ENCODE measurements at places on chromosomes 1 and 21.

DNA sequence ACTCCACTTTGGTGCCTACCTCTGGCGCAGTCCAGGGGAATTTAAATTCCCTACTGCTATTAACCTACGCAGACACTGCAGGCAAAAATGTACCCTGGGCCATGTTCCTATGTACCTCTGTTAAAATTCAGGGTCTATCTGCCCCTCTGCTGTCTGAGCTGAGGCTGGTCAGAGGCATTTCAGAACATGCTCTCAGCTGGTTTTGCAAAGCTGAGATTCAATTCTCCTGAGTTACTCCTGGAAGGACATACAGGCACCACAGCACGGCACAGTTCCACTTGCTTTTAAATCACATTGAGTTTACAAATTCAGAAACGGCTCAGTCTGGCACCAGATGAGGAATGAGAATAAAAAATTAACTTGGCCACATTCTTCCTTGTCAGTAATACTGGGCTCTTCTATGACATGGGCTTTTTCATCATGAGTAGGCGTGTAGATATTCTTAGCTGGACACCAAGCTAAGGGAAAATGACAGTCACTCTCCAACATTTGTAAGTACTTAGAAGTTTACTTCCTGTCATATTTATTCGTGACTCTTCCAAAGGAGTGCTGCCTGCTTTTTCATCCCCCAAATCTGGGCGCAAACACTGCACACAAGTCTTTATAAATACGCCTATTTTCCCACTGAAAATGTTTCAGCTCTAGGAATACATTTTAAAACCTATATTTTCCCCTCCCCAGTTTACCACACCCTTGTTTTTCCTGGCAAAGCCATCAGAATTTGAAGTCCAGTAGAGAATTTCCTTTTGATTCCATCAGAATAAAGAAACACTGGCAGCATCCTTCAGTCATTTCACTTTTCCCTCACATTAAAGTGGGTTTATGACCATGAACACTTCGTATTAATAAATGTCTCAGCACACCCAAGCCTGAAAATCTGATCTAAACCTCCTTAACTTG lies 1.9 kb downstream of the C1orf198 start:
- DNase-seq, result no peak

DNA sequence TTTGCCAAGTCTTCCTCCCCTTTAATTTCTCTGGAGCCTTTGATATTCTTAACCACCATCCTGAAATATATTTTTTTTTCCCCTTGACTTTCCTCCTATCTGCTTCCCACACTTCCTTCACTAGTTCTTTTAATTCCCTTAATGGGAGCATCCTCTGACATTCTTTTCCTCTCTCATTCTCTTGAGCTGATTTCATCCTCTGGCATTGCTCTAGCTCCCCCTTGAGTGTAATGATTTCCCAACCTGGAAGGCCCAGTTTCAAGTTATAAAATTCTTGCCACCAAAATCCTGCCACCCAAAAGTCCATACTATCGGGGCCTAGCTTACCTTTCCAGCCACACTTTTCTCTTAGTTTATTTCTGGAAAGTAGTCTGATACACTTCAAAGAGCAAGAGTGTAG lies 39.5 kb upstream of the UBE2U start:
- DNase-seq, result no peak

DNA sequence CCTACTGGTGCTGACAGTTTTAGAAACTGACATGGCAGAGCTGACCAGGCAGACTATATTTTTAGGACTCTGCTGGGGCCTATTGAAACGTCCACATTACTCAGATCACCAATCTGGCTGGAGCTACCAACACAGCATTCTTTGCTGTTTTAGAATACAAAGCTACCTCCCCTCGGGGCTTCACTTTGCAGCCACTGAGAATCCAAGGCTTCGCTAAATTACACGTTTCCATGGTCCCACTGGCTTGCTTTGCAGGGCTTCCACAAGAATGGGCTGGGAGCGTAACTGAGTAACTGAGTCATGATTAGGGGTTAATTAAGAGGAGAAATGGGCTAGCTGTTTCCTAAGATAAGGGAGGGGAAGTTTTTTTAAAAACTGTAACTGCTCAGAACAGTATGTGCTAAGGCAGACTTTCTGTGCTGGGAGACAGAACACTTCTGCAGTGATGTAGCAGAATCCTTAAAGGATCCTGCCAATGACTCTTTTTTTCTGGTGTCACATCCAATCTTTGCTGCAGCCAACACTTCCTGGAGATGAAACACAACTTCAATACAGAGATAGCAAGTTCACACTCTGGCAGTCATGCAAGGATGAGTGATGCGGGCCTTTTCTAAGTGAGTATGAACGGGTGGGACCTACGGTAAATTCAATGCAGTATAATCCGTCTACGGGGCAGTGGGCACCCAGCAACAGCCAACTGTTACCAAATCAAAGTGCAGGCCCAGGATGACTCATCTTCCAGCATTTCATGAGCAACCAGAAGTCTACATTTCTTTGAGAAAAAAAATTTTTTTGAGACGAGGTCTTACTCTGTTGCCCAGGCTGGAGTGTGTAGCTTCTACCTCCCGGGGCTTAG lies 21.5 kb downstream of the NDUFS5 start:
- no peak for DNase-seq

- no peak for DNase-seq
Measured at GRCh38 chr1:101044749-101045148, 19.2 kb upstream of the DPH5 start.

DNA sequence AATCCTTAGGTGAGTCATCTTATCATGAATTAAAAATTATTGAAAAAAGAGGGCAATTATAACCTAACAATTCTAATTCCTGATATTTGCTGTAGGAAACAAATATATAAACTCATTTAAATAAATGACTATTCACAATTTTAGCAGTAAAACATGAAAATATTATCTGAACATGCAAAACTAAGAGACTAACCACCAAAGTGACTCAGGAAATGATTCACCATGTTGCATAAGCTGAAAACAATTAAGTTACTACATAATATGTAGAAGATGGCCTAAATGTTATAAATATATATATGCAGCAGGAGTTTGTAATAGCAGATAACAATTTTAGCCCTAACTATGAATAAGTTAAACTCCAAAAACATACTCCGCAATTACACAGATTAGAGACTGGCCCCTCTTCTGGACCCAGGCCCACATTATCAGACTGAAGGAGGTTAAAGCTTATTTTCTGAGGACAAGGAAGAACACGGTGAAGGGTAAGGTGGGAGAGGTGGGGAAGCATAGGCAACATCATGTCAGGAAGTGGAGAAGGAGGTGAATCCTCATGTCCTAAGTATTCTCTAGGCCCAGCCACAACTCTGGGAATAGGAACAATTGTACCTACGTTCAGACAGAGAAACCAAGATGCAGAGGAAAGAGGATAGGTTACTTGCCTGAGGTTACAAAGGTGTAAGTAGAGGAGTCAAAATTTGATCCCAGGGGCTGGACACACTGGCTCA lies 15.6 kb upstream of the AIM2 start:
- DNase-seq, result no peak

- DNase-seq, result no peak
Measured at GRCh38 chr1:24440436-24440835, 24.8 kb downstream of the NIPAL3 start.

Measured in effector CD4-positive, alpha-beta T cell (primary cell).